ENCODE measurements at places on chromosomes 2 and 18.

- no peak for DNase-seq
Observed at GRCh38 chr2:113185664-113186432, 12.1 kb downstream of the PSD4 start.

DNA sequence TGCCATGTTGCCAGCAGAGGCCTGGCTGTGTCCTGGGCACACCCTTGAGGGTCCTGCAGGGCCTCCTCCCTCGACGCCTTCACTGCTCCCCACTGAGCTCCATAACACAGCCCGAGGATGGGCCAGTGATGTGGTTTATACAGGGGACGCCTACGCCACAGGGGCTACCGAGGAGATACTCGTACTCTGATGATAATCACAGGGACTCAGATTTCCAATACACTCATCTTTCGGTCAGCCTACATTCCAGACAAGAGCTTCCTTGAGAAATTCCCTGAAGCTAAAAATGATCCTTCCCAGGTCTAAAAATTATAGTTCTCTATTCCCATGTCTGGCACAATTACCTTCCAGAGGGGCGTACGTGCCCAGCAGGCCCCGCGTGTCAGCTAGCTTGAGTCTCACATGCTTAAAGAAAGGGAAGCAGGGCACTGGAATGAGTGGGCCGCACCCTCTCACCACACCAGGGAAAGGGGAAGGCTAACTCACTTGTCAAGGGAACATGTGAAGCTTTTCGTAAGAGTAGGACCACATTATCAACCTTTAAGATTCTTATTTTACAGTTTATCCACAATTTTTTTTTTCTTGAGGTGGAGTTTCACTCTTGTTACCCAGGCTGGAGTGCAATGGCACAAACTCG lies 159.5 kb upstream of the NDUFV2 start:
- no peak for DNase-seq

DNA sequence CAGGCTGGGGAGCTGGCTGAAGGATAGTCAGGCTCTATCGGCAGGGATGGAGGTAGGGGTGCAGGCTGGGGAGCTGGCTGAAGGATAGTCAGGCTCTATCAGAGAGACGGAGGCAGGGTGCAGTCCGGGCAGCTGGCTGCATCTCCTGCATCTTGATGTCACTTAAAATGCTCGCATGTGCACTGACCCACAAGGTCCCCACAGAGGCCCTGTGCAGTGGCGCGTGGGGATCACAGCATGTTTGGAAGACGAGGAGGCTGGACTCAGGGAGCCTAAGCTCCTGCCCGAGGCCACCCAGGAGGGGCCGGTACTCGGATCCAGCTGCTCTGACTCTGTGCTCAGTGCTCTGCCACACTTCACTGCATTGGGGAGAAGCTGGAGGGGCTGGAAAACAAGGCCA lies 189.0 kb upstream of the HDAC4 start:
- no peak for DNase-seq

- DNase-seq = no peak
Observed at GRCh38 chr2:10741139-10741538, 19.7 kb downstream of the ATP6V1C2 start.

GRCh38 chr2:229405796-229406195 lies 134.7 kb upstream of the PID1 start:
- no peak for DNase-seq
